ENCODE measurements at places on chromosomes 12 and 14.

GRCh38 chr12:25714198-25714984 is 161.3 kb upstream of the LMNTD1 start:
- no peak overlapping the region for H3K27ac ChIP-seq
- no peak for DNase-seq
- H3K4me1 ChIP-seq, result no peaks in the 10 kb centered on the region
- H3K36me3 ChIP-seq, result no peaks in the 10 kb centered on the region

- H3K4me1 ChIP-seq, result peaks cover 76% of the 10 kb centered on the region
- H3K4me3 ChIP-seq, result no peak overlapping the region
- peak overlapping the region; percentile 18 for H3K27ac ChIP-seq
Measured at GRCh38 chr12:101671157-101671791, 26.2 kb upstream of the CHPT1 start.

DNA sequence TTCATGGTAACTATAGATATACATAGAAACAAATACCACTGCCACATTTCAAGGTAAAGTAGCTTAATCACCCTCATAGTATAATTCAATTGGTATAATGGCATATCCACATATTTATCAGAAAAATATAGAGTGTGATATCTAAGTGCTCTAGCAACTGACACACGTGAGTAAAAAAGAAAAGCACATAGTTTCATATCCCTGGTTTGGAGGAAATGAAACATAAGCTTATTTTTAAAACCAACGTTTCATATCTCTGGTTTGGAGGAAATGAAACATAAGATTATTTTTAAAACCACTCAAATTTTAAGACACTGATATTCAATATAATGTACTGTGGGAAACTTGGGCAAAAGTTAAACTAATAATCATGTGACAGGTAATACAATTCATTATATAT is 2.1 kb downstream of the OR6C70 start:
- no peaks in the 10 kb centered on the region for H3K27me3 ChIP-seq
- DNase-seq, result no peak
- no peak overlapping the region for H3K27ac ChIP-seq

DNA sequence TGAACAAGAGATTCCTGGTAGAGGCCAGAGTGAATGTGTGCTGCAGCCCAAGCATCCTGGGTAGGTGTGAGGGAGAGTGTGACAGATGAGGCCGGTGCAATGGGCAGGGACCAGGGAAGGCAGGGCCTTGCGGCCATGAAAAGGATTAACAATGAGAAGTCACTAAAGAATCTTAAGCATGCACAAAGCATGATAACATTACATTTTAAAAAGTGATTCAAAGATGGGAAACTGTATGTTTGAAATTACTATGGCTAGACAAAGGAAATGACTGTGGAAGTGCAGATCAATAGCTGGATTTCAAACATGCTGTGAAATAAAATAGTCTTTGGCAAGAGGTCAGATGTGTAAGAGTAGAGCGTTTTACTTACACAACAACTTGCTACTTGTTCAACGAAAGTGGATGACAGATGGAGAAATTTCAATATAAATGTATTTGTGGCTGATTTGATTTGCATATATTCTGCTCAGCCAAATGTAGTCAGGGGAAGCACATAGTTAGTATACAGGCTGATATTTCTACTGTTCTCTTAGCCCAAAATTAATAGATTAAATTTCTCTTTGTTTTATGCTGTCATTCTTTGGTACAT is 175.5 kb downstream of the CCDC59 start:
- DNase-seq, result no peak
- H3K36me3 ChIP-seq, result no peaks in the 10 kb centered on the region
- H3K27me3 ChIP-seq, result no peaks in the 10 kb centered on the region
- no peaks in the 10 kb centered on the region for H3K4me1 ChIP-seq

DNA sequence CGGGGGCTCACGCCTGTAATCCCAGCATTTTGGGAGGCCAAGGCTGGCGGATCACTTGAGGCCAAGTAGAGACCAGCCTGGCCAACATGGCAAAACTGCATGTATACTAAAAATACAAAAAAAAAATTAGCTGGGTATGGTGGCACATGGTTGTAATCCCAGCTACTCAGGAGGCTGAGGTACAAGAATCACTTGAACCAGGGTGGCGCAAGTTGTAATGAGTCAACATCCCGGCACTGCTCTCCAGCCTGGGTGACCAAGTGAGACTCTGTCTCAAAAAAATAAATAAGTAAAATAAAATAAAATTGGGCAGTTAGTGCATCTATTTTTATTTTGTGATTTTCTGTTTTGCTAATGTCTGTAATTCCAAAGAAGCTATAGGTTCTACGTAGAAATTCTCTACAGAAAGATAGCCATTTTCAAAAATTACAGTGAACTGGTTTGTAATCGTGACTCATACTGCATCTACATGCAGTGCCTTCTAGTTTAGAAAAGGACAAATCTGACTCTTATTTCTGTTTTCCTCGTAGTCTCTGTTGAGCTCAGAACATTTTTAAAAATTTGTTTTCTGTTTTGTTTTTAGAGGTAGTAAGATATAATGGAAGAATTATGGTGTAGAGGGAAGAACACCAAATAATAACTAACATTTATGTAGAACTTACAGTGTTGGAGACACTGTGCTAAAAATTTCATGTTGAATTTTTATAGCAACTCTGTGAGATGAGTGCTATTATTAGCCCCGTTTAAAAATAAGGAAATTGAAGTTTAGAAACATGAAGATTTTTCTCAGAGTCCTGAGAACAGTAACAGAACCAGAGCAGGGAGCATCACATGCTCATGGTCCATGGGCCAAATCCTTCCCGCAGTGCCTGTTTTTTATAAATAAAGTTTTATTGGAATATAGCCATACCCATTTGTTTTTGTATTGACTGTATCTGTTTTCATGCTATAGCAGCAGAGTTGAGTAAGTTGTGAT is 201.2 kb downstream of the SYNE2 start:
- no peak overlapping the region for H3K4me3 ChIP-seq
- DNase-seq, result no peak
- H3K36me3 ChIP-seq, result no peaks in the 10 kb centered on the region
- H3K27ac ChIP-seq, result no peak overlapping the region
- no peaks in the 10 kb centered on the region for H3K4me1 ChIP-seq

DNA sequence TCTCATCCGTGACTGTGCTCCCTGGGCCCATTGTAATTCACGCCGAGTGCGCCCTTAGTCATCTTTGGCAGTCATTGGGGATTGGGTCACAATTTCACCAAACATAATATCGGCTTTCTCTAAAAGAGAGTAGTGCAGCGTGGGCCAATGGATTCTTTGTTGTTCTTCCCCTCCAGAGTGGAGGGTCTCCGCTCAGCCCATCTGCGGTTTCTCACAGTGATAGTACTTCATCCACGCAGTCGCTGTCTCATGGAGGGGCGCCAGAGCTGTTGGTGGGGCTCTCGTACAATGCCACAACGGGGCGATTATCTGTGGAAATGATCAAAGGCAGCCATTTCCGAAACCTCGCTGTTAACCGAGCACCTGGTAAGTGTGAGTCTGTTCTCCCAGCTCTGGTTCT is 321.8 kb downstream of the SNAPC1 start:
- H3K4me1 ChIP-seq, result no peaks in the 10 kb centered on the region
- H3K27me3 ChIP-seq, result no peaks in the 10 kb centered on the region
- DNase-seq, result no peak

- H3K4me3 ChIP-seq, result no peak overlapping the region
- no peak for DNase-seq
- H3K36me3 ChIP-seq, result no peaks in the 10 kb centered on the region
- H3K4me1 ChIP-seq, result no peaks in the 10 kb centered on the region
- no peak overlapping the region for H3K27ac ChIP-seq
Measured at GRCh38 chr12:10456856-10457255, 3.7 kb upstream of the KLRC1 start.

DNA sequence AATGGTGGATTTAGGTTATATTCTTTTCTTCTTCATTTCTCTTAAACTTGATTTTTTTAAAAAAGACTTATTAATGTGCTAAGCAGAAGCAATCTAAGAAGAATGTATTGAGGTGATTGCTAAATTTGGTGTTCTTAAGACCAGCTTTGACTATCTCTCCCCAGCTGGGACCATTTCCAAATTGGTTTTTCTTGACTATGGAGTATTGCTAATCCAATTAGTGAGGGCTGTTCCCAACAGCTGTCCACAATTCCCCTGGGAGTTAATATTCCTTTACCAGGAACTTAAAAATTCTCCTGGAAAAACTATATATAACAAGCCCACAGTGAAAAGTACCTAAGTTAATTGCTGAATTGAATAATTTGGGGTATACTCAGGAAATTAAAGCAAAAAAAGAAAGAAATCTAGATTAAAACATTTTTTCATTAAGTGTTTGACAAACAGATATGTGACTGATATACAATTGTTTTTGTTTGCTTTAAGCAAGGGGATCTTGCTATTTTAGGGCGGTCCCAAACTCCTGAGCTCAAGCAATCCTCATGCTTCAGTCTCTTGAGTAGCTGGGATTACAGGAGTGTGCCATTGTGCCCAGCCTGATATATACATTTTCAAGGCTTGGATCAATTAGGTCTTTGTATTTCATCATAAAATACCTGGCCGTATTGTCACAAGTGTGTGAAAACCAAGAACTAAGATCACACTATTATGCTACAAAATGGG is 105.0 kb downstream of the FAR2 start:
- H3K27me3 ChIP-seq, result no peaks in the 10 kb centered on the region
- no peak overlapping the region for H3K4me3 ChIP-seq
- H3K4me1 ChIP-seq, result no peaks in the 10 kb centered on the region
- H3K36me3 ChIP-seq, result no peaks in the 10 kb centered on the region
- no peak for DNase-seq

GRCh38 chr12:110403976-110404682 is 621 bp upstream of the ANAPC7 start:
- H3K36me3 ChIP-seq, result peaks cover 7% of the 10 kb centered on the region
- H3K27me3 ChIP-seq, result no peaks in the 10 kb centered on the region
- H3K4me1 ChIP-seq, result peaks cover 34% of the 10 kb centered on the region
- H3K27ac ChIP-seq, result peak overlapping the region; percentile 95

DNA sequence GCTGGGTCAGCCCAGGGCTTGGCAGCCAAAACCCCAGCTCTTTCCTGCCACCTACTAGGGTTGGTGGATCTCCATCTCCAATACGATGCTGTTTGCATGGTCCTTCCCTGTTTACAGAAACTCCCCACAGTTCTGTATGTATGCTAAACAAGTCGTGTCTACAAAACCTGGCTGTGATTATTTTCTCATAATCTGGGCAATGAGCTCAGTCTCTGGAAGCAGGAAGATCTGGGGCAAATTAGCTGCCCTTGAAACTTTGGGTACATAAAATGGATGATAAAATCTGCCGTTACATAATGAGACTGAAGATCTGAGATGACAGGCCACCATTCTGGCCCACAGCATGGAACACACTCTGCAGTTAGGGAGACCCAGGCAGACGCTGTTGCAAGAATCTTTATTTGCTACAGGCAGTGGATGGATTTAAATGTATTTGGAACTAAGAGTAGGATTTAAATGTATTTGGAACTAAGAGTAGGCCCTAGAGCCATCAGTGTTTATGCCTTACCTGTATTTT is 31.7 kb downstream of the ACADS start:
- no peak overlapping the region for H3K4me3 ChIP-seq
- no peak overlapping the region for H3K27ac ChIP-seq
- H3K4me1 ChIP-seq, result no peaks in the 10 kb centered on the region
- peaks cover 12% of the 10 kb centered on the region for H3K36me3 ChIP-seq
- DNase-seq, result no peak
